ENCODE measurements at places on chromosomes 12 and 14. TPM values are rescaled to one million over a fixed set of nuclear protein-coding genes. Genes with fewer than 3 reads are reported as not detected.

DNA sequence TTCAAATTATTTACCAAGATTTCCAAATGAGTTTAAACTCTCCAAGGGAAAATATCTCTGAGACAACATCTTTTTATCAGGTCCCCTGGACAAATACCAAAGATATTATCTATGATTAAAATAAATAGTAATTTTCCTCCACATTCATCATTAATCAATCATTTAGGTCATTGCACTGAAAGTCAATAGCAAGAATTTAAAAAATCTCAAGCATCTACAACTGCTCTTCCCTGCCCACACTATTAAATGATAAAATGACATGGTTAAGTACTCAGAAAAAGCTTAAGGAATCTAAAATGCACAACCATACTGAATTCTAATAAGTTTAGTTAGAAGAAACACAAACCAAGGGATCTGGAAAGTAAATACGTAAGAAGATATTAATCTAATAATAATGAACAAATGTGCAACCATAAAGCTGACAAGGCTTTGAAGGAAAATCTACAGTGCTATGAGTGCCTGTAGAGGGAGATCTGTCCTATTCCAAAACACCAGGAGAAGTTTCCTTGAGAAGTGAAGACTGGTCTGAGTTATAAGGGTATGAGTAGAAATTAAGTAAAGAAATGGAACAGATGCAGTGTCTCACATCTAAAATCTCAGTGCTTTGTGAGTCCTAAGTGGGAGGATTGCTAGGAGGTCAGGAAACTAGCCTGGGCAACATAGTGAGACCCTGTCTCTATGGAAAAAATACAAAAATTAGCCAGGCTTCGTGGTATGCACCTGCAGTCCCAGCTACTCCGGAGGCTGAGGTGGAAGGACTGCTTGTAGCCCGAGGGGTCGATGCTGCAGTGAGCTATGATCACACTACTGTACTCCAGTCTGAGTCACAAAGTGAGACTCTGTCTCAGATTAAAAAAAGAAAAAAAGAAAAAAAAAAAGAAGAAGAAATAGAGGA is 19.2 kb downstream of the INTS13 start:
- no peak for DNase-seq

DNA sequence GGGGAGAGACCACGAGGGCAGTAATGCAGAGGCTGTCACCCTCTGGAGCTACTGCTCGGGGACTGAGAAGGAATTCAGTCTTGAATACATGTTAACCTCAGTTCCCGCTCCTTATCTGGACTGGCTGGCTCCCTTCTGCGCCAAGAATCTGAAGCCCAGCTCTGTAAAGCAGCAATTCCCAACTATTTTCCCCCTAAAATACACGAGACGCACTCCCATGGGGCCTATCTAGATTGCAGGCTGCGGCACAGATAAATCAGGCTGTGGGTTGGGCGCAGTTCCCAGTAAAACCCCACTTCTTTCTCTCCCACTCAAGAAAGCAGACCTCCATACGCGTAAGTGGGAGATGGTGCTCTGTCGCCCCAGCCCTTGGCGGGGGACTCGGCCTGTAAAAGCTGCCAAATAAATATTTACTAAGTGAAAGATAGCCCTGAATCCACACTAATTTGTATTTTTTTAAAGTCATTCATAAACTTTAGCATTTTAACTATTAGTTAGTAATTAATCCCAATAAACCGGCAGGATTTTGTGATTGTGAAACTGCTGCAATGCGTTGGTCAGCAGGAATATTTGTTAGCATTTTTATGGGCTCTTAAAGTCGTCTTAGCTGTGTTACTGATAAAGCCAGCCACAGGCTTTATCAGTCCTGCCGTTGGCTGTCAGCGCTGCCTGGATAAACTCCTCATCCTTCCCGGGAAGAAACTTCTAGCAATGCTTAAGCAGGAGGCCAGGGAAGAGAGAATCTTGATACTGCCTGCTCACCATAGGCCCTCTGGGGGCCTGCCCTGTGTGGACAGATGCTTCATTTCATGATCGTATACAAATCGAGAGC is 17.8 kb downstream of the FBXL14 start:
- no peak for DNase-seq

DNA sequence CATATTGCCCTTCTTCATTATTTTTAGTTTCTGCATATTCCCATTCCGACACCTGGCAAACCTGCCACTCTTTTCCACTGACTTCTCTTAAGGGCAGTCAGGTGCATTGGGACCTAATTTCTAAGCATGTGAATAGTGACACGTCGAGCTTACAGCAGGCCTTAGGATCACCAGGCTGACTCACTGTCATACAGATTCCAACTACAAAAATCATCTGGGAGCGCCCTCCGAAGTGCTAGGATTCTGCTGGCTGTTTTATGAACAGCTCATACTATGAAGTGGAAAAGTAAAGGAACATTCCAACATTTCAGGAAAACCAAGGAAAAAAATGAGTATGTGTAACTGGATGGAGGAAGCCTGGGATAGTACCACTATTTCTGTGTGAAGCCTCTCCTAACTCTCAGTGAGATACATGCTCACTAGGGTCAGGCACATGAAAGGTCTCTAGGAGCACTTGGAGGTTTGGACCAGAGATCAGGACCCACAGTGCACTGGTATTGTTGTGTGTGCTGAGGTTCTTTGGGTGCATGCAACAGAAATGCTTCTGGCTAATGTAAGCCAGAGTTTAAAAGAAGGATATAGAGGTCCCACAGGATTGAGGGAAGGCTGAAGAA is 257.4 kb downstream of the ZFP36L1 start:
- DNase-seq, result no peak

- DNase-seq, result no peak
Measured at GRCh38 chr12:65355461-65355860, 77.0 kb downstream of the MSRB3 start.

- DNase-seq, result no peak
Measured at GRCh38 chr14:92792885-92793284, 1.2 kb upstream of the GOLGA5 start.

DNA sequence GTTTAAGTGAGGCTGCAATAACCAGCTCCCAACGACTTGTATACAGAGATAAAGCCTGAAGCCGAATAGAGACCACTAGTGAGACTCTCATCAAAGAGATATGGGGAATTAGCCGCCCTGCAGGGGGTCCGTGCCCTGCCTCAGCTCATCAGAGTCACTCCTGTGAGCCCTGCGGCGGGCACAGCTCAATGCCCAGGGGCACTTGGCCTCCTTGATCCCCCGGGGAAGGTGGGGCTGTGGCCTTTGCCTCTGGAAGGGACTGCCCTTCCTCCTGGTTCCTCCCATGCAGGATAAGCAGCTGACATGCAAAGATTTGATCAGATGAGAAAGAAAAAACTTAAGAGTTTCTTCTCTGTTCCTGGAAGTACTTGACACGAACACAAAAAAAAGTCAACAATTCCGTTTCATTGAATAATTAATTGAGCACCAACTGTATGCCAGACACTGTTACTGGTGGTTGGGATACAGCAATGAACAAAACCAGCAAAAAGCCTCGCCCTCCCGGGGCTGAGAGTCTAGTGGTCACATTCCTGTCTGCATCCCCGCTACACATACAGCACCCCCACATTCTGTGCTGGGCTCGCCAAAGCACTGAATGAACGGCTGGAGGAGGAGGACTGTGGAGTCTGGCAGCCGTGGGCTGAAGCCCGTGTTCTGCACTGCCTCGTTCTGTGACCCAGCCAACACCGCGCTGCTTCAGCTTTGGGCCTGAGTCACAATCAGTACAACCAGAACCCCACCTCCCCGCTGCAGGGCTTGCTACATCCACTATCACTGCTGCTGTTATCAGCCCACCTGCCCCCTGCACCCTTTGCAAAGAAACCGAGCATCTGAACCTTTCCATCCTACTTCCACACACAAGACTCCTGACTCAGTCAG is 10.3 kb downstream of the TTC7B start:
- no peak for DNase-seq

GRCh38 chr12:57611108-57611826 is at the start of gene ARHGEF25:
Gene ARHGEF25, plus strand, starts transcription at chr12:57611435. Its CDS starts 460 bp downstream, at chr12:57611895.
- DNase-seq, result no peak

GRCh38 chr12:56469007-56469930 is 891 bp downstream of the SPRYD4 start:
- DNase-seq, result no peak

DNA sequence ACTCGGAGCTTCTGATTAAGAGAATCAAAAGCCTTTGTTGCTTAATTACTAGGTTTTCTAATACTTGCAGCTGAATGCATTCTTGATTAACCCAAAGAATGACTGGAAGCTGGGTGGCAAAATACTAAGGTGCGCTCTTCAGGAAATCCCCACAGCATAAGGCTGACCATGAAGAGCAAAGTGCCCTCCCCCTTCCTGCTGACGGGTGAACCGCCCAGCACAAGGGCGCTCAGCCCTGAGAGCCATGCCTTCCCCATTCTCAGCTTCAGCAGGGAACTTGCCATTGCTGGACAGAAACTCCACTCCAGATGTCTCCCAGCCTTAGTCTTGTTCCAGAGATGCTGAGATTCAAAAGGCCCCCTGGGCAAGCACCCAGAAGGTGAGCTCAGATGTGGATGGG is 27.2 kb upstream of the FBRSL1 start:
- DNase-seq, result no peak

SDR9C7 gene
- total RNA-seq, result not detected

ZFHX2 gene
- 5.7 TPM for total RNA-seq

GRCh38 chr12:8553088-8553627 is 12.5 kb upstream of the CLEC4E start:
- DNase-seq, result no peak

GRCh38 chr12:131100031-131100674 is 146.4 kb downstream of the ADGRD1 start:
- no peak for DNase-seq

DNA sequence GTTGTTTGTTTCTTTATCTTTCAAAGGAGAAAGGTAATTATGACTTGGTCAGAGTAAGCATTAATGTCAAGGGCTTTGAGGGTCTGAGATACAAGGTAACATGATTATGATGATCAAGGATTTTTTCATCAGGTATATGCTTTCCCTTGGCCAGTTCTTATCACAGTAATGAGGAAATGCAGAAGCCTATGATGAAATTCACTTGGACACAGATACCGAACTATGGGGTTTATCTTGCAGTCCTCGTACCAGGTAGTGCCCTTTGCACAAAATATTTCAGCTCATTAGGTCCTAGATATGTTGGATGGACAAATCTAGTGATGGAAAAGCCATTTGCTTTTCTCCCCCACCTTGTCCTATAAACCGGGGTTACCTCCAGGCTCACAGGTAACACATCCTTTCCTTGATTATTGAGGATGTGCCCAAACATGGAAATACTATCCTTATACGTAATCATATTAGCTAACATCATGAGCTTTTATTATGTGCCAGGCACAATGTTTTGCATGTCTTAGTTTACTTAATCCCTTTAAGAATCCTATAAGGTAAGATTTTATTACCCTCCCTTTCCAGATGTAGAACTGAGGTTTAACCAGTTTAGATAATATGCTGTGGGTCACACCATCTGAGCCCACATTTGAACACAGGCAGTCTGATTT is 7.0 kb upstream of the RASSF3 start:
- DNase-seq, result no peak

DNA sequence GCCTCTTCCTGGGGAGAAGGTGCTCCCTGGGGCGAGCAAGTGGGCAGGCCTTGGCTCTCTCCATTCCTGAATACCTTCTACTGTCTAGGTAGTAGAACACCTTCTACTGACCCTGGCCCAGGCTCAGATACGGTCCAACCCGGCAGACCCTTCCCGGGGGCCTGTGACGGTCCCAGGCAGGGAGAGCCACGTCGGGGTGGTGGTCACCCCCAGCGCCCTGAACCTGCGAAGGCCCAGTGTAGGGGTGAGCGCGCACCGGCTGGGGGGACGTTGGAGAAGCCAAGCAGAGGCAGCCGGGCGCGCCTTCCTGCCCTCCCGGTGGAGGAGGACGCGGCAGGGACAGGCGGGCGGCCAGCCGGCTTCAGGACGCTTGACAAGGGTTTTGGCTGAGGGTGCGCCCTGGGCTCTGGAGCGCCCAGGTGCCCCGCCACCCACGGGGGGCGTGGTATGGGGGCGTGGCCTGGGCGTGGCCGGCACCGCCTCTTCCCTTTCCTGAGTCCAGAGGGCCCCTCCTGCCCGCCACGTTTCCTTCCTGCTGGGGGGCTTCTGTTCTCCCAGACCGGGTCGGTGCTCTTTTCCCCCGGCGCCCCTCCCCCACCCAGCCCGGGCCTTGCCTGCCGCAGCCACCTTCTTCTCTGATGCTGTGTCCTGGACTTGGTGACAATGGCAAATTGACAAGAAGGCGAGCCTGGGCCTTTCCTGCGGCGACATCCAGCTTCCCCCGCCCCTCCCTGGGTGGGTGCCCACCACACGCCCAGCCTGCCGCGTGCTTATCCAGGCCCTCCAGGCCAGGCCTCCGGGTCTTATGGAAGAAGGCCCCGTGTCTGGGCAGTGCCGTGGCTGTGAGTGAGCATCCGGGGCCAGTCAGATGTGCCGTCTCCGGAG is 24.5 kb upstream of the PPP1R13B start:
- no peak for DNase-seq

TAS2R10 gene
- 0.84 TPM for total RNA-seq

- no peak for DNase-seq
Measured at GRCh38 chr14:57749267-57749666, 116.6 kb downstream of the SLC35F4 start.

DNA sequence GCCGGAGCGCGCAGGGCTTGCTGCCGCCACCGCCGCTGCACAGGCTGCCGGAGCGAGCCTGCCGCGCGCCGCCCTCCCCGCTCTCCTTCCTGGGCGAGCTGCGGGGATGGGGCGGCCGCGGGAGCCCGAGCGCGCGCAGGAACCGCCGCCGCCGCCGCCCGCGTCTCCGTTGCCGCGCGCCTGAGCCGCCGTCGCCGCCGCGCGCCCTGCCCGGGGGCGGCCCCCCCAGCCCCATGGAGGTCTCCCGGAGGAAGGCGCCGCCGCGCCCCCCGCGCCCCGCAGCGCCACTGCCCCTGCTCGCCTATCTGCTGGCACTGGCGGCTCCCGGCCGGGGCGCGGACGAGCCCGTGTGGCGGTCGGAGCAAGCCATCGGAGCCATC is 352 bp downstream of the PLXNC1 start:
- DNase-seq, result no peak

GRCh38 chr12:64694130-64695040 is 64.8 kb downstream of the GNS start:
- no peak for DNase-seq

DNA sequence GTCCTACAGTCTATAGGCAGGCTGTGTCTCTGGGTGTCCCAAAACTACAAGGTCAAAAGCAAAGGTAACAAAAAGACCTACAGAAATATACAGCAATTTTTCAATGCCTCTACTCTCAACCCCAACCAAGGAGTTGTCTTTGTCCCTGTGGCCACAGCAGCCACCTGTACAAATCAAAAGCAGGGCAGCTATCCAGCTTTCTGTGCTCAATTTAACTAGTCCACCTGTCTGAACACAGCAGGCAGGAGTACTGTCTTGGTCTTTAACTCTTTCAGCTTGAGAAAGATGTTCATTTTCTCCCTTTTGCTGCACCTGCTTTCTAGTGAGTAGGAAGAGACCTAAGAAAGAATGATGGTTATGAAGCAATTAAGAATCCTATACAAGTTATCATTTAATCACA is 19.7 kb downstream of the GDF11 start:
- DNase-seq, result no peak

Measured in osteocyte (in vitro differentiated cells).